ENCODE measurements at places on chromosomes 7 and 10. TPM values are rescaled to one million over a fixed set of nuclear protein-coding genes. Genes with fewer than 3 reads are reported as not detected.

DNA sequence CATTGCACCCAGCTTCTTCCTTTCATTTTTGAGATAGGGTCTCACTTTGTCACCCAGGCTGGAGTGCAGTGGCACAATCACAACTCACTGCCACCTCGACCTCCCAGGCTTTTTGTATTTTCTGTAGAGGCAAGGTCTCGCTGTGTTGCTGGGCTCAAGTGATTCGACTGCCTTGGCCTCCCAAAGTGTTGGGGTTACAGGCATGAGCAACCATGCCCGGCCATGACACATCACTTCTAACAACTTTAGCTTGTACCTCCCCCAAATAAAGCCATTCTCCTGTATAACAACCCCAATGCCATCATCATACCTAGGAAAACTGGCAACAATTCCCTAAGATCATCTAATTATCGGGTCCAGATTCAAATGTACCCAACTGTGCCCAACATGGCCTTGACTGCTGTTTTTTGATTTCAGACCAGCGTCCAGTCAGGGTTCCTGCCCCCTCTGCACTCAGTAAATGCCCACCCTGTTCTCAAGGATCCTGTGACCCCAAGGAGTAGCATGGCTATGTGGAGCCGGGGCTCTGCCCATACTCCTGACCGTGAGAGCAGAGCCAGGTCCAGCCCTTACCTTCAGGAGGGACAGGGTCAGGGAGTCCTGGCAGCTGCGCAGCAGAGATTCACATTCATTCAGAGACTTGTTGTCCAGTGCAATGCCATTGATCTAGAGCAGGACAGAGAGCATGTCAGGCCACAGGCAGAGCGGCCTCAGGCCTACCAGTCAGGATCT lies 102.6 kb downstream of the DLG5 start:
- no peak for DNase-seq

Gene MYOZ1
- total RNA-seq, result 1.7 TPM

DNA sequence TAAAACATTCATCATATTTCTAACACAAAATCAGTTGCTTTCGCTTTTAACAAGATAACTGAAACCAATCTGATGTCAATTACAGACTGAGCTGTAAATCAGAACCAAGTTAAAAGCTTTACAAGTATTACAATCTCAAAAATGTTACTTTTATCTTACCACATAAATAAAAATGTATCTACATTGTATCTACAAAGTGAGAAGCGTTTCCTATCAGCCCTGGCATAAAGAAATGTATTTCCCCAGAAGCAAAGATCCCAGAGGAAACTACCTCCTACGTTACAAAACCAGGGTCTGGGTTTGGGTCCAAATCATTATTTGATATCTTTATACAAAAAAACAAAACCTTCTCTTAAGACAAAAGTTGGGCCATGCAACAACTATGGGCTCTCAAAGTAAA lies 2.6 kb downstream of the SMURF1 start:
- DNase-seq, result no peak

DNA sequence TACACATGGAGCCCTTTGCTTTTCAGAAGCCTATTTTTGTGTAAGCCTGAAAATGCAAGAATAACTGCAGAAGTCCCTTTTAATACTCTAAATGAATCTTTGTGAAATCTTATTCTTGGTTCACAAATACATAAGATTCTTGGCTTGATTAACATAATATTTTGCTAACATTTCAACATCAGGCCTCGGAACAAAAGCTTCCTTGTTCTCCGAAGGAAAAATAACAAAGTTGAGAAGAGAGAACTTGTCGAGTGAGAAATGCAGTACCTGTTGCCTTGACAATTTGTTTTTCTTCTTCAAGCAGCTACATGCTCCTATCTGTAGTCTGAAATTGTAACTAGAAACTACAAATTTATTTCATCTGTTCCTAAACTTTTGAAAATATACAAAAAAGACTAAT lies 8.5 kb downstream of the NT5C2 start:
- DNase-seq, result no peak

DNA sequence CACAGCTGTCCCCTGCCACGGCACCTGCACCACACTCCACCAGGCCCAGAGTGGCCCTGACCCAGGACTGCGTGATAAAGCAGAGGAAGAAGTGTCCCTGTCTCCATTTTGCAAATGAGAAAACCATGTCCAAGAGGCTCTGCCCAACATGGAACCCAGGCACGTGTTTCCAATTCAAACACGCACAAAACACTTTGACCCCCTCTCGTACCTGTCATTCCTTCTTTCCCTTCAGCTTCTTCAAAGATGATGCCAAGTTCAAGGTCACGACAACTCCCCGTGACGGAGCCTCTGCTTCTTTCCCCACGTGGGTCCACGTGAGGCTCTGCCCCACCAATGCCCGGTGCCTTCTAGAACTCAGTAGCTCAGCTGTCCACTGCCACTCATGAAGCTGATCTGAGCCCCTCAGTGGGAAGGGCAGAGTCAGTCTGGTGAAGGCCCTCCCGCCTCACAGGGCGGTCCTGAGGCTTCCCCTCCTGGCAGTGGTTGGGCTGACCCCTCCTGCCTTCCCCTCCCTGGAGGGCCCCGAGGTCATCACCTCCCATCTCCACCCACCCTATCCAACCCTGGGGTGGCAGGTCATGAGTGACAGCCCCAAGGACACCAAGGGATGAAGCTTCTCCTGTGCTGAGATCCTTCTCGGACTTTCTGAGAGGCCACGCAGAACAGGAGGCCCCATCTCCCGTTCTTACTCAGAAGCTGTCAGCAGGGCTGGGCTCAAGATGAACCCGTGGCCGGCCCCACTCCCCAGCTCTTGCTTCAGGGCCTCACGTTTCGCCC lies 19.0 kb downstream of the CALML5 start:
- no peak for DNase-seq

- no peak for DNase-seq
Observed at GRCh38 chr7:139286144-139286543, 55.0 kb upstream of the FMC1 start.

Gene ZNF467
- total RNA-seq, result 38.0 TPM

DNA sequence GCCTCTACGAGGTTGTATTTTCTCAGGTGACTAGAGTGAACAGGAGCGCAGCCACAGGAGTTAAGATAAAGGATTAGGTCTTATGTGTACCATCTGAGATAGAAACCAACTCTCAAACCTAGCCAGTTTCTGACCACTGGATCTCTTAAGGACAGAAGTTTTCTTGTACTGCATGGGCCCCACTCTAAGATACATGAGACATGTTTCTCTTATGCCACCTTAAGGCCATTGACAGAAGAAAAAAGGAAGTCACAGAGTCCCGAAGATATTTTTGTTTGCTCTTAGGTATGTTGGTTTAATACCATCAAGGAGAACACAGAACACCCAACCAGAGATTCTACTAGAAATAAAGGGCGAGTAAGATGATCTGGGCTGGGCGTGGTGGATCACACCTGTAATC lies 335.8 kb downstream of the FRMD4A start:
- no peak for DNase-seq

GRCh38 chr7:125396466-125397151 lies 467.0 kb upstream of the POT1 start:
- no peak for DNase-seq

DNA sequence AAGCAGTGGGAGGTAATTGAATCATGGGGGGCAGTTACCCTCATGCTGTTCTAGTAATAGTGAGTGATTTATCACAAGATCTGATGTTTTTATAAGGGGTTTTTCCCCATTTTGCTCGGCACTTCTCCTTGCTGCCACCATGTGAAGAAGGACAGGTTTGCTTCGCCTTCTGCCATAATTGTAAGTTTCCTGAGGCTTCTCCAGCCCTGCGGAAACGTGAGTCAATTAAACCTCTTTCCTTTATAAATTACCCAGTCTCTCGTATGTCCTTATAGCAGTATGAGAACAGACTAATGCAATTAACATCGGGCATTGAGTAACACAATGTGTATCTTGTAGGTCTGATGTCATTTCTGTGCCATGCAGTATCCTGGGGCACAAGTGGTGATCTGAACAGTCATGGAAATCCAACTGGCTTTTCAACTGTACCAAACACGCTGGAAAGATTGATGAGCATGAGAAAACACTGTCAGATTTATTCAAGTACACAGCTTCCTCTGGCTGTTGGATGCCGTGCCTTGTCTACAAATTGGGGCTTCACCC lies 208.6 kb upstream of the KIAA1217 start:
- DNase-seq, result no peak

Gene PAX4
- not detected for total RNA-seq

GRCh38 chr10:88982366-88982765 lies 8.2 kb upstream of the FAS start:
- no peak for DNase-seq

Gene LRGUK
- total RNA-seq, result 1.00 TPM

DNA sequence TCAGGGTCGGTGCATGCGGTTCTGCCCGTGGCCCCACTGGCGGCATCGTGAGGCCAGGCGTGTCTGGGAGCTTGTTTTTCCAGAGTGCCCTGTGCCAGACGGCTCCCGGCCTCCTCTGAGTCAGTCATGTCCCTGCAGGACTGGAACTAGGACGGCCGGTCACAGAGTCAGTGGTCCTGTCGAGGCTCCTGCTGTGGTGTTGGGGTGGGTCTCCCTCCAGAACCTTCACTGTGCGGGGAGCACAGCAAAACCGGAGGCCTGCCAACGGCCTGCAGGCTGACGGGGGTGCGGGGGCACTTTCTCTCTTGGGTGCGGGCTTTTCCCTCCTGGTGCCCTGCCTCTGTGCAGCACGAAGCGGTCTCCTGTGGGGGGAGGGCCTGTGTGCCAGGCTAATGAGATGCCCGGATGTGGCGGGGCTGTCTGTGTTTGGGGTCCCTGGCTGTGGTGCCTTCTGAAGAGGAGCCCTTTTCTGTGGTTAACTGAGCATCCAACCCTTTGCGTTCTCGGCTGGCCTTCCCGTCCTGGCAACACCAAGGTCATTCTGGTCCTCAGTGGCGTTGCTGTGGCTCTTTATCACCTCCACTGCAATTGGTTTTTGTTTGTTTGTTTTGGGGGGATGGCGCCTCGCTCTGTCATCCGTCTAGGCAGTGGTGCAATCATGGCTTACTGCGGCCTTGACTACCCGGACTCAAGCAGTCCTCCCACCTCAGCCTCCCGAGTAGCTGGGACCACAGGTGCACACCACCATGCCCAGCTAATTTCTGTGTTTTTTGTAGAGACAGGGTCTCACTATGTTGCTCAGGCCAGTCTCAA lies 8.0 kb downstream of the GET4 start:
- no peak for DNase-seq

Gene PPA1
- 75.7 TPM for total RNA-seq

Gene TCF7L2
- total RNA-seq, result 78.0 TPM

DNA sequence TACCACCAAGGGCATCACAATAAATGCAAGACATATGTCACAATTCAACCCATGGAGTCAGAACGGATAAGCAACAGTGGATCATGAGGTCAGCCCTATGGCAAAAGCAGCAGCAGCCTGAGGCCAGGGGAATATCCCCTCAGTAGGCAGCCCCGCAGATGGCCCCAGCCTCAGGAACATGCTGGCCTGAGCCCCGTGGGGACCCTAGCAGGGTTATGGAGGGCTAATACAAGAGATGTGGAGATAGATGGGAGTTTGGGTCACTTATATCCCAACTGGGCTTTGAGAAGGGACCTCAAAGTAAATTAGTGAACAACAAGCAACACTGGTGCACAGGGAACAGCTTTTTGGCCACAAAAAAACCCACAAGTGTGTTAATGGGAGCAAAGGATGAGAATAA lies 9.1 kb downstream of the TMEM72 start:
- DNase-seq, result no peak

Gene GNGT1
- total RNA-seq, result not detected

GRCh38 chr7:133349101-133349500 lies 96.2 kb downstream of the EXOC4 start:
- DNase-seq, result no peak

Gene PDE6C
- total RNA-seq, result not detected

GRCh38 chr7:145082366-145083161 lies 246.7 kb upstream of the TPK1 start:
- DNase-seq, result no peak

Gene TUBAL3
- total RNA-seq, result 0.22 TPM

Gene KCNIP2
- 6.8 TPM for total RNA-seq

Gene EPDR1
- total RNA-seq, result 6.0 TPM

- no peak for DNase-seq
Observed at GRCh38 chr10:132104062-132104461, 38.3 kb downstream of the JAKMIP3 start.

DNA sequence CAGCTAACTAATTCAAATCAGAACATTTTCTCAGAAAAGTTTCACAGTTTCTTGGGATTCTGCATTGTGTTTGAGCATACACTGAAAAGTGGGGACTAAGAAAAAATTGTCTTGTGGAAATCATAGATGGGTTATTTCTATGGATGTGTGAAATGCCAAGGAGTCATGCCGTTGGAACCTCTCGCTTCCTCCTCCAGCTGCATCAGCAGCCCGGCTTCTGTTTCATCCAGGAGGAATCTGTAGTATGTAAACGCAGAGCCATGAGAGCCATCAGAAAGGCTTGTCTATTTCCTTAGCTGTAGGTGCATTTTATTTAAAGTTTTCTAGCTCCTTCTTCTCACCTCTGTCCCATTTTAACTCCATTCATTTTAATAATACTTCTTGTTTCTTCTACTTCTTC lies 1144.1 kb downstream of the GATA3 start:
- DNase-seq, result no peak

- no peak for DNase-seq
Observed at GRCh38 chr10:14751921-14752320, 22.8 kb downstream of the FAM107B start.

- DNase-seq, result no peak
Observed at GRCh38 chr7:88184848-88185304, 35.0 kb downstream of the SRI start.

GRCh38 chr7:18534481-18534880 lies 38.9 kb downstream of the HDAC9 start:
- no peak for DNase-seq

GRCh38 chr7:99191869-99192596 lies 15.9 kb downstream of the KPNA7 start:
- no peak for DNase-seq

- DNase-seq, result peak; percentile 63
Observed at GRCh38 chr10:94403380-94404213, 1.3 kb downstream of the TBC1D12 start.

DNA sequence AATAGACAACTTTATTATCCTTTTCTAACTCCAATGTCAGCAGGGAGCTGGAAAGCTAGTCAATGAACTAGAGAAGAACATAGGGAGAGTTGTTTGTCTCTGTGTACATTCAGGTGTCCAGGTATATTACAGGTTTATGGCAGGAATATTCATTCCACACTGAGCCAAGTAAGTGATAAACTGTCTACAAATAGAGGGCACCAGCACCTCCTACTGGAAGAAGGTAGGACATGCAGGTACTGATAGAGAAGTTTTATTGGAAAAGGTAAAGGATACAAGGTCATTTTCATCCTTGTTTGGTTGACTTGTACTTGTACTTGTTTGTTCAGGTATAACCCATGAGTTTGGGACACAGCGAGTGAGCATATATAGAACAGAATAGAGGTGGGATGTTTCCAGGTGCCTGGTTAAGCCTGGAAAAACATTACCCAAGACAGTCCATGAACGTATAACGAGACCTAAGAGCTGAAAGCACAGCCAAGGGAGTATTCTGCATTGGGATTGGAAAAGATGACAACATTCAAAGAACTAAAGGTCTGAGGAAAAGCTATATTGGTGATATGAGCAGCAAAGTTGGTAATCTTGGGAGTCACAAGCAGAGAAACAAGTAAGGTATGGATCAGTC lies 61.4 kb upstream of the PPP1R3C start:
- DNase-seq, result no peak

Gene CHCHD3
- 54.3 TPM for total RNA-seq

Gene EXOSC1
- 31.2 TPM for total RNA-seq
